Stimulated activated CD8-positive, alpha-beta memory T cell treated with anti-CD3 and anti-CD28 coated beads, Interleukin-12 subunit alpha, Interleukin-12 subunit beta, amount 100 ng/mL, for 4 hours (primary cell): ENCODE measurements at places on chromosomes 7 and 10.

- peak; percentile 76 for DNase-seq
Observed at GRCh38 chr7:23273141-23273599, 26.0 kb upstream of the MALSU1 start.

DNA sequence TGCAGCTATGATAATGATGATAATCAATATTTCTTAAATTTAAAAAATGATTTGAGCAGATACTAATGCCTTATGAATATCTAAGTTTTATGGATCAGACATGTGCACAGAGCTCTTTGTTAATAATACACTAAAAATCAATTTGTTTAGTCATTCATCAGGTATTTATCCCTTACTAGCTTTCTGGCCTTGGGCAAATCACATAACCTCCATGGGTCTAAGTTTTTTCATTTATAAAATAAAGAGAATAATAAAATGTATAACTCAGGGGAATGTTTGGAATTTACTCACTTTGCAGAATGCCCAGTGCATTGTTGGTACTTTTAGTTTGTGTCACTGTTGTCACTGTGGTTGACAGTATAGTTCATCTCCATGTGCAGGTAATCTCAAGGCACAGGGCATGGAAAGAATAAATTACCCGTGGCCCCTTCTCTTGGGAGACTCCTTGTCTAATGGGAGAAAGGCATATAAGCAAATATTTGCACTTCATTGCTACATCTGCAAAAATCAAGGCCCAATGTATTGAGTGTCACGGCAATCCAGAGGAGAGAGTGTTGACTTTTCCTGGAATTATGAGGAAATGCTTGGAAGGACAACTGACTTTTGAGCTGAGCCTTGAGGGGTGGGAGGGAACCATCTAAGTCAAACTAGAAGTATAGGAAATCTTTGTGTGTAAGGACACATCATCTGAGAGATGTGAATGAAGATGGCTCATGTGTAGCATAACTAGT lies 64.7 kb upstream of the CTTNBP2 start:
- DNase-seq, result no peak

GRCh38 chr7:149245244-149245643 lies 5.8 kb downstream of the ZNF212 start:
- DNase-seq, result no peak

DNA sequence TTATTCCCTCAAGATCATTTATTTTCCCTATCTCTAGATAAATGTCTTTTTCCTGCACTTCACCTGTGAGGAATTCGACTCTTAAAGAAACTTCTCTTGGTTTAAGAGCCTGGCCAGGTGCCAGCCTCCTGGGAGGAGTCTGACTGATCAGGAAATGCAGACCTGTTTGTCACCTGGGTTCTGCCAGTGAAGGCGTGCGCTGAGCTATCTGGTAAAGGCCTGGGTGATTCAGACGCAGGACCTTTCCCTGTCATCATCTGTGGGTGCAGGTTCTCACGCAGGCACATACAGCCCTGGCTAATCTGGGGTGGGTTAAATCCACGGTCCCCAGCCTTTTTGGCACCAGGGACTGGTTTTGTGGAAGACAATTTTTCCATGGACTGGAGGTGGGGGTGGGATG lies 65.3 kb upstream of the AQP1 start:
- no peak for DNase-seq

GRCh38 chr10:86188796-86189558 lies 177.6 kb downstream of the GRID1 start:
- no peak for DNase-seq

GRCh38 chr10:110461530-110461929 lies 36.2 kb upstream of the DUSP5 start:
- no peak for DNase-seq

- no peak for DNase-seq
Observed at GRCh38 chr10:74898201-74898976, 72.0 kb downstream of the KAT6B start.

DNA sequence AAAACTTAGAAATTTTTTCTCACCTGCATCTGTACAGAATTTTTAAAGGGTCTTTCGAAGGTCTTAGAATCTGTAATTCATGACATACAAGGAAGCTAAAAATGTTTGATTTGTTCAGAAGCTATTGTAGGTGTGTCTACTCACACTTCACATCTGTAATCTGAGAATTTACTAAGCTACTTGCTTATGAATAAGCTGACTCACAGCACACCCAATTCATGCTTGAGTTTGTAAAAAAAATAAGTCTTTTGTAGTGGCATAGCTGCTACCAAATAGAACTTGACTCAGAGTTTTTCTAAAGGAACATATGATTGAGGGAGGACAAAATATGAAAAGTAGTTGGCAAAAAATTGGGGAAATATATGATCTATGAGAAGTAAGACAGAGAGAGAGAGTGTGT lies 12.7 kb upstream of the AGR2 start:
- DNase-seq, result no peak

GRCh38 chr7:113392841-113393540 lies 274.6 kb upstream of the SMIM30 start:
- DNase-seq, result no peak

DNA sequence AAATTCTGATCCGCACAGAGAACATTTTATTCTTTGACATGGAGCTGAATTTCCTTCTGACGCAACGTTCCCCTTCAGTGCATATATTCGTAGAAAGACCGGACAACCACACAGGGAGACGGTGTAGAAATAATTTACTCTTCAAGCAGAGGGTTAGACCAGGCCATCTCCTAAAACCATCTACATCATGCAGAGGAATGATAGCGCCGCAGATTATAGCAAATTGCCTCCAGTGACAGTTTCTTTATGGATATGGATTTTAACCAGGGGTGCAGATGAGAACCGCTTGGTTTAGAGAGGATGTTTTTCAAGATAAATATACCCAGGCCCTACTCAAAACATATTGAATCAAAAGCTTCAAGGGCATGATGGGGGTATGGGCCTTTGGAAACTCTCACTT lies 759.3 kb upstream of the AUTS2 start:
- no peak for DNase-seq

GRCh38 chr10:22599636-22600228 lies 114.6 kb downstream of the PIP4K2A start:
- DNase-seq, result no peak

DNA sequence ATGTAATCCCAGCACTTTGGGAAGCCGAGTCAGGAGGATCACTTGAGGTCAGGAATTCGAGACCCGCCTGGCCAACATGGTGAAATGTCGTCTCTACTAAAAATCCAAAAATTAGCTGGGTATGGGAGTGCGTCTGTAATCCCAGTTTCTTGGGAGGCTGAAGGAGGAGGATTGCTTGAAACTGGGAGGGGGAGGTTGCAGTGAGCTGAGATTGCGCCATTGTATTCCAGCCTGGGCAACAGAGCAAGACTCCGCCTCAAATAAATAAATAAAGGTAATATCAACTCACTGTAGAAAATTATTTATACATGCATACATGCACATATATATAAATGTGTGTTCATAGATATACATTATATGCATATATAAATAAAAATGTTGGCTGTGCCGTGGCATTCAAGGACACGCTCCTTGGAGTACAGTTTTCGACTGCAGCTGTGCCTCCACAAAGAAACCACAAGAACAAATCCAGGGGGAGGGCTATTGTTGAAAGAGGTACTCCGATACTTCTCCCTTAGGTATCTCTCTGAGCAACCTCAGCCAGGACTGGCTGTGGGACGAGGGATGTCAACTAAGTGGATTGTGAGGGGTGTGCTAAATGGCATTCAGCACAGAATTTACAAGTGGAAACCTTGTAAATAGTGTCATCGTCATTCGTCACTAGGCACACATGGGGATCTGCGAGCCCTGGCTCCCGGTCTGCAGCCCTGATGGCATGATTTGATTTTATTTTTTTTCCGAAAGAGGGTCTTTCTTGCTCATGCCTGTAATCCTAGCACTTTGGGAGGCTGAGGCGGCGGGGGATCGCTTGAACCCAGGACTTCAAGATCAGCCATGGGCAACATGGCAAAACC lies 49.3 kb downstream of the HIP1 start:
- no peak for DNase-seq
